ENCODE measurements at places on chromosomes 2 and 18. TPM values are rescaled to one million over a fixed set of nuclear protein-coding genes. Genes with fewer than 3 reads are reported as not detected.

DNA sequence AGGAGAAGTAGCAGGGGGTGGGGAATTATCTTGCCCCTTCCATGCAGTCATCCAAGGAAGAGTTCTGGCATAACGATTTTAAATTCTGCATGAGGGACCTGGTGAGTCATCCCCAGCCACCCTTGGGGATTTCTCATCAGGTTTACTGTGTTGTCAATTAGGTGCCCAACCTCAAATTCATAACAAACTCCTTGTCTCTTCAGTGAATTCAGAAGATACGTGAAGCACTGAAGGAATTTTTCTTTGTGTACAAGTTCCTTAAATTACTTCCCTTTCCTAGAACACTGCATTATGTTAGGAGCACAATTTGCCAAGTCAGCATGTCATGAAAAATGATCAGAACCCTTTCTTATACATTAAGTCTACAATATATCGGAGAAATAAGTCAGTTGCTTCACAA is 70.8 kb upstream of the NOSTRIN start:
- DNase-seq: no peak

- DNase-seq: no peak
Measured at GRCh38 chr2:224638301-224638823, 53.2 kb upstream of the CUL3 start.

- no peak for DNase-seq
Measured at GRCh38 chr2:144826105-144826504, 306.2 kb upstream of the ZEB2 start.

GRCh38 chr2:61841286-61841685 is 12.6 kb downstream of the FAM161A start:
- no peak for DNase-seq

- peak; percentile 69 for DNase-seq
Measured at GRCh38 chr18:7021994-7022840, 95.4 kb downstream of the LAMA1 start.

- no peak for DNase-seq
Measured at GRCh38 chr2:181723731-181724130, 43.4 kb upstream of the NEUROD1 start.

DNA sequence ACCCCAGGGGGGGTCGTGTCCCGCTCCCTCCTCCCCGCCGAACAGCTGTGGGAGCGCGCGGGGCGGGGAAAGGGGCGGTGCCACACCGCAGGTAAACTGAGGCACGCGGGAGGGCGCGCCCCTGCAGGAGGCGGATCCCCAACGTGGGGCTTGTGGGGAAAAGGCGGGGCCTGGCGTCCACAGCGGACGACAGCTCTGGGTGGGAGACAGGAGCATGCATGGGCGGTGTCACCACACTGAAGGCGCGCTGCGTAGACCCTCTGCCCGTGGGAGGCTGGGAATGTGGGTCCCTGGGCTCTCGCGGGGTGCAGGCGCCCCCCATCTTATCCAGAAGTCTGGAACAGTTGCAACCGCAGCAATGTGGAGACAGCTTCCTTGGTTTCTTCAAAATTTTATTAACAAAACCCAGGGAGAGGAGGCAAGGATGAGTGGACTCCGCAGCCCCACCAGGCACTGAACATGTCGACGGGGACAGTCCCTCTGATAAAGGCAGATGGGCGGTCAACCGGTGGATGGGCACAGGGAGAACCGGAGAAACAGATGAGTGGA is 723 bp upstream of the MBD1 start:
- DNase-seq: no peak

DNA sequence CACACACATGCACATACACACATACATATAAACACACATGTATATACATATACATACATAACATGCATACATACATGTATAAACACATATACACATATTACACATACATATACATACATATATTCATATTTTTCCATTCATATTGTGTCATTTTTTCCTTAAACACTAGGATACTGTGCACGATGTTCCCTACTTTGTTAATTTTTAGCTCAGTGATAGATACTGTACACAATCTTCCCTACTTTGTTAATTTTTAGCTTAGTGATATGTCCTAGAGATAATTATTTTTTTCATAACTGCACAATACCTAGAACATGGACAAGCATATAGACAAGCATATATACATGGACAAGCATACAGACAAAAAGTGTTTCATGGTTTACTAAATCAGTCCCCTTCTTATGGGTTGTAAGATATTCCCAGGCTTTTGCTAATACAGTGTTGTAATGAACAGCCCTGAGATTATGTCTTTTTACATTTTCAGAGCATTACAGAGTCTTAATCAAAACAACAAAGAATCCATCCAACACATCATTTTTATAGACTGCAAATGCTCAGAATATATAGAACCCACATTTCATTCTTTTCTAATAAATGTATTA is 75.6 kb downstream of the PID1 start:
- no peak for DNase-seq

GRCh38 chr18:61891271-61891670 is 1.5 kb downstream of the RNF152 start:
- DNase-seq: peak; percentile 78

GRCh38 chr2:85807756-85808155 is 54.0 kb downstream of the ATOH8 start:
- no peak for DNase-seq

DNA sequence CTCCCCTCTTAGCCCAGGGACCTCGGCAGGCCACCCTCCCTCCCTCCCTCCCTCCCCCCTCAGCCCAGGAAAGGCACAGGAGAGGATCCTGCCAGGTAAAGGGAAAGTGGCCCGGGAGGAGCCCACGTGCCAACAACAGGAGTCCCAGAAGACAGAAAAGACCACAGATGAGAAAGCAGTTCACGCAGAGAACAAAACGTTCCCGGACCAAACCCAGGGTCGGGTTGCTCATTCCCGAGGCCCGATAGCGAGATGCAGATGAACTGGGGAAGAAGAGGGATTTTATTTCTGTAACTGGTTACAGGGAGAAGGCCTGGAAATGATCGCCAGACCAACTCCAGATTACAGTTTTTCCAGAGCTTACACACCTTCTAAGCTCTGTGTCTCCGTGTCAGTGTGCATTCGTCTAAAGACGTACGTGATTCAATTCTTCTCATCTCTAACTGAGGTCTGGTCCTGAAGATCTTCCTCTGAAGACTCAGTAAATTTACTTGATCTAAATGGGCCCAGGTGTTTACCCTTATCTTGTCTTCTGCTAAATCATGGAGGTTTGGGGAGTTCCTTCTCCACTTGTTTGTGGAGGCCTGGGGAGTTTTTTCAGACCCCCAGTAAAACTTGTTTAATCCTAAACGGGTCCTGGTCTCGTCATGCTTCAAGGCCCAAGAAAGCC is 807 bp upstream of the NEU4 start:
- DNase-seq: no peak

DNA sequence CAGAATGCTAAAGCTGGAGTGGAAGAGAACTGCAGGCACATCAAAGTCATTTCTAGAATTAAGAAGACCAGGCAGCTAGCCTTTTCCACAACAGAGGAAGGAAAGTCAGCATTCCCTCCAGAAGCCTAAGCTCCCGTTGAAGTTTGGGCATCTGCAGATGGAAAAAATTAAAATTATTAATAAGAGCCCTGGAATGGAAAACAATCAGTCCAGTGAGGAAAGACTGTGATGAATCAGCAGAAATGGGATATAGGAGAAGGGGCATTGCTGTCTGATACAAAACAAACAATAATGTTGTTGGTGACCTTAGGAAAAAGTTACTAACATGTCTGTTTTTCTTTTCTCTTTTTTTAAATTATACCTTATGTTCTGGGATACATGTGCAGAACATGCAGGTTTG is 450.7 kb upstream of the SLC14A2 start:
- DNase-seq: no peak

DNA sequence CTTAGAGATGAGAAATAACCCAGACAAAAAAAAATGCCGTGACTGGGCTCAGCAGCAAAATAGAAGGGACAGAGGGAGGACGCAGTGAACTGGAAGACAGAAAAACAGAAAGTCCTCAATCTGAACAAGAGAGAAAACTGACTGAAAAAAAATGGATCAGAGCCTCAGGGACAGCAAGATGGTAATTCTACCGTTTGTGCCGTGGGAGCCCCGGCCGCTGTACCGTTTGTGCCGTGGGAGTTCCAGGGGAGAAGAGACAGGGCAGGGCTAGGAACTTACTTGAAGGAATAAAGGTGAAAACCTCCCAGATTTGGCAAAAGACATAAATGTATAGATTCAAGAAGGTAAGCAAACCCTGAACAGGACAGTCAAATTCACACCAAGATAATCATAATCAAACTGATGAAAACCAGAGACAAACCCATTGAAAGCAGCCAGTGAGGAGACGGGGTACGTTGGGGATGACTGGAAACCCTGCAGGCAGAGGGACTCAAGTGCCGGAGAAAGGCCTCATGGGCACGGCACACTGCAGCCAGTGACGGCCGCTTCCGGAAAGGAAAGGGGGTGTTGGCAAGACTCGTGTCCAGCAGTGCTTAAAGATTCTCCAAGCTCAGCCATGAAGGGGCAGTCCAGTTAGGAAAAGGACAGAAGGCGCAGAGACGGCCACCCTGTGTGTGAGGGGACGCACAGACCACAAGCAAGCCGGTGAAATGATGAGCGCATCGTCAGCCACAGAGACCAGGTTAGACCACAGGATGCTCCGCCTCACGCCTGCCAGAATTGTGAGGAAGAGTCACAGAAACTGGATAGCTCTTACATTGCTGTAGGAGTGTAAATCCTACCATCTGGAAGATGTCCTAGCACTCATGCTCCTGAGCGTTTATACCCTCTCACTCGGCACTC is 40.0 kb upstream of the NFATC1 start:
- no peak for DNase-seq

DNA sequence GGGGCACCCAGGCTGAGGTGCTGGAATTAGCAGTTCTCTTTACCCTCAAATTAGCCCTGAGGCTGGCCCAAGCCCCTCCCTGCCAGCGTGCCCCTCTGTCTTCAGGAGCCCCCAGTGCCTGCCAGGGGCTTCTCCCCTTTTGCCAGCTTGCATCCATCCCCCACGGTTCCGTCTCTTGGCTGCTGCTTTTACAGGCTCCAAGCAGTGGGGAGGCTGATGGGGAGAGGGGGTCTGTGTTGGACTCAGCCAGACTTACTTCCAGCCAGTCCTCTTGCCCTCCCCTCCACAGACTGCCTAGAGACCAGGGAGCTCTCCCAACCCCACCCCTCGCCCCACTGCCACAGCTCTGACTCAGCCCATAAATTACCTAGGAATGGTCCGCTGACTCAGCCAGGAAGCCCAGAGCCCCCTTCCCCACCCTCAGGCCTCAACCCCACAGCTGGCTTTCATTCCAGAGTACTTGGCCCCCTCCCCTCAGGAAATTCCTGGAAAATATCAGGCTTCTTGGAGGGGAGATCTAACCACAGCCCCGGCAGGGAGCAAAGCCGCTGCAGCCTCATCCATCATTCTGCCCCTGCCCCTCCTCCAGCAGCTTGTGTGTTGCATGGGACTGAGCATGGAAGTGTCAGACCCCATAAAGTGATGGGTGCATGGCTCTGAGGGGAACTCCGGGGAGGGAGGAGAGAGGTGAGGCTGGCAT is 184.6 kb downstream of the ZFP36L2 start:
- DNase-seq: peak; percentile 97

DNA sequence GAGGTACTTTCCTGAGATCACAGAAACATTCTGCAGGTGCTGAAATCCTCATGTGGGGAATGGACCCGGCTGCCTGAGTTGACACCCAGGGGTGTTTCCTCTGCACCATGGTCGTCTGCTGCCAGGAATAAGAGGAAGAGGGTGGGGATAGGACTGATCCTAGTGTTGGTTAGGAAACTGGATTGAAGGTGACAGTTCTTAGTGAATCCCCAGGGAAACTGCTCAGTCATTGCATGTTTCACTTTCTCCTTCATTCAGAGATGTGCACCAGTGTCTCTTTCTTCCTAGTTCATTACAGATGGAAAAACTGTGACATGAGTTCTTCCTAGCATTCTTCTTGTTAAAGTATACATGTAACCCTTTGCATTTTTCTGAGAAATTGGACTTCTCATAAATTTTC is 294.3 kb downstream of the PTGR3 start:
- DNase-seq: no peak

DNA sequence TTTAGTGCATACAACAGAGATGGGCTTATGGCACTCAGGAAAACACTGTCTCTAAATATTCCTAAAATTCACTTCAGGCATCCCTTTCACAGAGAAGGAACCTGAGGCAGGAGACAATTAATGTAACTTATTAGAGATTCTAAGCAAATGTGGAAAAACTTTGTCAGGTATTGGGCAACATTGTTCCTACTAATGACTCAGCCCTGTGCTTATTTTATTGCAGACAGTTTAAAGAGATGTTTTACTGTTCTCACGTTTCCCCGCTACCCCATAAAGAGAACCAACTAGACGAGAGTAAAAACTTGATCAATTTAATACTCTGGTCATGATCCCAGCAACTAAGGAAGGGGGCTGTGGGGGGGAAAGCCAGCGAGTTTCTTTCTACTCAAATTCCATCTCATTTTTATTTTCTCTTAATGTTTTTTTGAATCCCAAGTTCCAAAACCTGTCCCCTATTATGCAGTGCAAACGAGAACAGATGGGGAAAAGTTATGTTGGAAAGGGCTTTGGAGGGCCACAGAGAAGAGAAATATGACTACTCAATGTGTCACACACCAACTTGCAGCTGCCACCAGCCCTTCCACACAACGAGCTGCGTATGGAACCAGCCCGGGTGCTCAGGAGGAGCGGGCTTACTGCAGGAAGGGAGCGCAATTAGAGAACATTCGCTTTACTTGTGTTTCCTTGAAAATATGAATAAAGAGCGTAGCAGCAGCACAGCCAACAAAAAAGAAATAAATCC is 18.7 kb upstream of the ACVR1 start:
- DNase-seq: no peak

GRCh38 chr2:8693157-8693821 is 11.4 kb downstream of the ID2 start:
- DNase-seq: peak; percentile 51

The OTOS gene
- total RNA-seq: not detected

The IL1F10 gene
- total RNA-seq: not detected

The PID1 gene
- 7.7 TPM for total RNA-seq

The GCG gene
- total RNA-seq: not detected

The SERPINB12 gene
- total RNA-seq: 0.07 TPM

The CABLES1 gene
- 0.35 TPM for total RNA-seq

The TUBA4B gene
- total RNA-seq: not detected

The CXCR2 gene
- total RNA-seq: 0.31 TPM

The ACP1 gene
- 89.2 TPM for total RNA-seq

The STEAP3 gene
- total RNA-seq: 30.8 TPM

The CCDC68 gene
- total RNA-seq: 3.9 TPM

The VWC2L gene
- not detected for total RNA-seq

The OTX1 gene
- 3.8 TPM for total RNA-seq

The STPG4 gene
- total RNA-seq: 0.07 TPM

The KIF5C gene
- 0.07 TPM for total RNA-seq

The PLCL1 gene
- not detected for total RNA-seq

The ZDBF2 gene
- 4.0 TPM for total RNA-seq
